KBM-7 (cell line): ENCODE measurements at places on chromosomes 2 and 18.

- DNase-seq, result no peak
Measured at GRCh38 chr2:62884514-62884913, 166.1 kb upstream of the OTX1 start.

GRCh38 chr2:149000158-149000938 lies 38.2 kb upstream of the LYPD6B start:
- DNase-seq, result no peak

- DNase-seq, result peak; percentile 14
Measured at GRCh38 chr2:179936654-179937053, 70.4 kb downstream of the CWC22 start.

- DNase-seq, result no peak
Measured at GRCh38 chr18:27549335-27550039, 364.4 kb upstream of the CHST9 start.

- DNase-seq, result no peak
Measured at GRCh38 chr18:44655435-44655834, 25.3 kb upstream of the SETBP1 start.

GRCh38 chr2:142142595-142142994 lies 11.8 kb upstream of the LRP1B start:
- no peak for DNase-seq
